Esophagus squamous epithelium (tissue), 5 donors: ENCODE measurements at places on chromosomes 5 and 9.

- peak overlapping the region; percentile 98 for H3K27ac ChIP-seq
- H3K4me1 ChIP-seq = peaks cover 56% of the 10 kb centered on the region
- no peaks in the 10 kb centered on the region for H3K36me3 ChIP-seq
Observed at GRCh38 chr9:19232823-19233194, 2.3 kb downstream of the DENND4C start.

DNA sequence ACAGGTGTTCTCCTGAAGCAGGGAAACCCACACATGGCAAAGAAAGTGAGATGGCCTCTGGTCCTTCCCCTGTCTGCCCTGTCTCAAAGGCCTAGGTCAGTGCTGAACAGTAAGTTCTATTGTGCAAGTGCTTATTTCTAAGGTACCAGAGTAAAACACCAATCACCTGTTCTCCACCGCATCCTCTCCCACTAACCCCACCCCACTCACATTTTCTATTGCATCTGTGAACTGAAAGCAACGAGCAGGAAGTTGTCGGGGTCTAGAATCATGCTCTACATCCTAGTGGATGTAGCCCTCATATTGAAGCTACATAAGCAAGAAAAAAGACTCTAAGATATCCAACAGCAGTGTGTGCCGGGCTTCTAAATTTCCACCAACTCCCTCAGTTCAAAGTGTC, 265.9 kb downstream of the ENC1 start:
- no peaks in the 10 kb centered on the region for H3K36me3 ChIP-seq
- no peak for DNase-seq
- peaks cover 11% of the 10 kb centered on the region for H3K4me1 ChIP-seq
- no peak overlapping the region for H3K27ac ChIP-seq
- no peaks in the 10 kb centered on the region for H3K27me3 ChIP-seq
- no peak overlapping the region for H3K4me3 ChIP-seq

DNA sequence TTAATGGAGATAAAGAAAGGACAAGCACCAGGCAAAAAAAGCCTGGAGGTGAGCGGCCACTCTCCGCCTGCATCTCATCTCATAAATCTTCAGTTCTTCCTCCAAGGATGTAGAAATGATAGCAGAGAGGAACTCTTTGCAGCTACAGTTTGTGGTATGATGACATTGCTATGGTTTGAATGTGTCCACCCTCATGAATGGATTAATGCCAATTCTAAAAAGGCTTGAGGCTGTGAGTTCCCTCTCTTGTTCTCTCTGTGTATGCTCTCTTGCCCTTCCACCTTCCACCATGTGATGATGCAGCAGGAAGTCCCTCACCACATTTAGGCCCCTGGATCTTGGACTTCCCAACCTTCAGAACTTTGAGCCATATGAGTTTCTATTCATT, 126.4 kb downstream of the SPOCK1 start:
- H3K27me3 ChIP-seq = peaks cover 7% of the 10 kb centered on the region
- no peak for DNase-seq
- H3K4me1 ChIP-seq = no peaks in the 10 kb centered on the region
- H3K4me3 ChIP-seq = no peak overlapping the region
- H3K27ac ChIP-seq = no peak overlapping the region
- H3K36me3 ChIP-seq = no peaks in the 10 kb centered on the region

DNA sequence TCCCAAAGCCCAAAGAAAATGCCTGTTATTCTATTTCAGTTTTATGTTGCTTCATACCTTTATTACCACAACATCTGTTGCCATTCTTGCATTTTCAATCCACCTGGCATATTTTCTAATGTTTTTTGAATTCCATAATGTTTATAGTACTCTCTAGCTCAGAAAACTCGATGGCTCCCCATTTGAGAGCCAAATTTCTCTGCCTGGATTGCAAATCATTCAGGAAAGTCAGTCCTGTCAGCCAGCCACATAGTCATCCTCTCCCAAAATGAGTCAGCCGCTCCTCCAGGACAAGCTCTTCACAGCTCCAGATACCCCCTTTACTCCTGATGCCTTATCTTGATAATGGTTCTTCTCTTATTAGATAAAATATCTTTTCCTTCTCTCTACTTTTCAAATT, 78.2 kb upstream of the ADCY2 start:
- no peak overlapping the region for H3K27ac ChIP-seq
- no peak overlapping the region for H3K4me3 ChIP-seq
- no peak for DNase-seq

DNA sequence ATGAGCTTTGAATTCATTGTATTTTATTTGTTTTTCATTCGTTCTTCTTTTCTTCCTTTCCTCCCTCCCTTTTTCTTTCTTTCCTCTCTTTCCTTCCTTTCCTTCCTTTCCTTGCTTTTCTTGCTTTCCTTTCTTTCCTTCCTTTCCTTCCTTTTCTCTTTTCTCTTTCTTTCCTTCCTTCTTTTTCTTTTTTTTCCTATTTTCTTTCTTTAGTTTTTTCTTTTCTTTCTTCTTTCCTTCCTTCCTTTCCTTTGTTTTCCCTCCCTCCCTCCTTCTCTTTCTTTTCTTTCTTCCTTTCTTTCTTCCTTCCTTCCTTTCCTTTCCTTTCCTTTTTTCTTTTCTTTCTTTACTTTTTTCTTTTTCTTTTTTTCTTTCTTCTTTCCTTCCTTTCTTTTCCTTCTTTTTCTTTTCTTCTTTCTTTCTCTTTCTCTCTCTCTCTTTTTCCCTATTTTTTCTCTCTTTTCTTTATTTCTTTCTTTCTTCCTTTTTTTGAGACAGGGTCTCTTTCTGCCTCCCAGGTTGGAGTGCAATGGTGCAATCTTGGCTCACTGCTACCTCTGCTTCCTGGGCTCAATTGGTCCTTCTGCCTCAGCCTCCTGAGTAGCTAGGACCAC, 357.1 kb upstream of the PRR16 start:
- H3K4me3 ChIP-seq = no peak overlapping the region
- DNase-seq = no peak
- no peaks in the 10 kb centered on the region for H3K36me3 ChIP-seq

DNA sequence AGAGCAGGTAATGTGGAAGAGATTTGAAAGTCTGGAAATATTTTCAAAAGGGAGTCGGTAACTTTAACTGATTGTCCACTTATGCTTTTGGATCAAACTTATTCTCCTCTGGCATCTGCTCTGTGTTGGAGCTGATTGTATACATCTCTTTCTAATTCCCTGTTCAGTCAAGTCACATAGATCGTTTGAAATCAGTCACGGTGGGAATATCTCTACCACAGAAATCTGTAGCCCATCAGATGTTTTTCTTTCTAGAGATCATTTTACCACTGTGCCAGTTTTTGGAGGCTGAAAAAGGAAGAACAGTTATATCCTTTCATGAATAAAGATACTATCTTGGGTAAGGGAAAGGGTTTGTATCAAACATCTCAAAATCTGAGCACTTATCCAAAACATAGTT, 1853.3 kb downstream of the EFNA5 start:
- H3K27me3 ChIP-seq = no peaks in the 10 kb centered on the region
- DNase-seq = no peak
- H3K36me3 ChIP-seq = no peaks in the 10 kb centered on the region
- no peak overlapping the region for H3K27ac ChIP-seq
- H3K4me1 ChIP-seq = no peaks in the 10 kb centered on the region

GRCh38 chr9:123686131-123686828, 243.6 kb downstream of the DENND1A start:
- H3K36me3 ChIP-seq = no peaks in the 10 kb centered on the region
- no peaks in the 10 kb centered on the region for H3K27me3 ChIP-seq
- peaks cover 13% of the 10 kb centered on the region for H3K4me1 ChIP-seq
- H3K27ac ChIP-seq = no peak overlapping the region
- H3K4me3 ChIP-seq = no peak overlapping the region

DNA sequence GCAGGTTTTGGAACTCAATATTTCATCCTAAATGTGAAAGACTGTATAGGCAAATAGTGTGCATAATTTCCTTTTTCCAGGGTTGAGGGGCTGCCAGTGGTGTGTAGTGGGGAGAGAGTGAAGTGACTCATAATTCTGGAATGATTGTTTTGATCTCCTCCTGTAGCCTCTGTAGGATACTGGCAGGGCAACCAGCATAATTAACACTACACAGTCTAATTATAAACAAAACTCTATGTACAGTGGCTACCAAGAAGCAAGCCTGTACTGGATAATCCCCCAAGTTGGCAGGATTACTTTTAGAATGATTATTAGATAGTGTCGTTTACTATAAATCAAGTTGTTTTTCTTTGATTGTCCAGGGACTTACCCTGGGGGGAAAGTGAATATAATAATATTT, 32.2 kb downstream of the LNPEP start:
- no peaks in the 10 kb centered on the region for H3K36me3 ChIP-seq
- peaks cover 49% of the 10 kb centered on the region for H3K4me1 ChIP-seq
- H3K4me3 ChIP-seq = no peak overlapping the region
- no peak for DNase-seq
- H3K27me3 ChIP-seq = no peaks in the 10 kb centered on the region

- H3K4me3 ChIP-seq = no peak overlapping the region
- DNase-seq = no peak
- no peaks in the 10 kb centered on the region for H3K27me3 ChIP-seq
- H3K36me3 ChIP-seq = peaks cover 13% of the 10 kb centered on the region
- H3K27ac ChIP-seq = no peak overlapping the region
- H3K4me1 ChIP-seq = no peaks in the 10 kb centered on the region
Observed at GRCh38 chr5:111124793-111125192, 32.6 kb downstream of the WDR36 start.
